Activated naive CD8-positive, alpha-beta T cell treated with anti-CD3 and anti-CD28 coated beads, Interleukin-2, amount 50 U/mL, for 24 hours (primary cell): ENCODE measurements at places on chromosomes 2 and 18.

DNA sequence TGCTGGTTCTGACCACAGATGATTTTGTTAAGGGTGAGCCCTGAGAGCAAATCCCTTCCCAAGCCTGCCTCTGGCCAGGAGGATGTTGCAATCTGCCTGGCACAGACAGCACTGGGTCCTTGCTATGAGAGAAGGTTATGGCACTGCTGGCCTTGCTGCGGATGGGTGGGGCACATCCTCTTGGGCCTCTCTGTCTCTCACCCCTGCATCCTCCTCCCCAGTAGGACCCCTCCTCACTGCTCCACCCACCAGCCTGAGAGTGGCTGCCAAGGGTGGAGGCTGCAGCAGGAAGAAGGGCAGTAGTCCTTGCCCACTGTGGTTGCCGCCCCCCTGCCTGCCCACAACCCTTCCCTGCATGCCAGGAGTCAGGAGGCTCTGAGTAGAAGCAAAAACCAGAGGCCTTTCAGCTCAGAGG lies 180.9 kb downstream of the ZBTB7C start:
- no peak for DNase-seq

GRCh38 chr2:197386242-197386641 lies 48.6 kb downstream of the SF3B1 start:
- no peak for DNase-seq

GRCh38 chr2:37904993-37905392 lies 20.1 kb upstream of the RMDN2 start:
- no peak for DNase-seq

DNA sequence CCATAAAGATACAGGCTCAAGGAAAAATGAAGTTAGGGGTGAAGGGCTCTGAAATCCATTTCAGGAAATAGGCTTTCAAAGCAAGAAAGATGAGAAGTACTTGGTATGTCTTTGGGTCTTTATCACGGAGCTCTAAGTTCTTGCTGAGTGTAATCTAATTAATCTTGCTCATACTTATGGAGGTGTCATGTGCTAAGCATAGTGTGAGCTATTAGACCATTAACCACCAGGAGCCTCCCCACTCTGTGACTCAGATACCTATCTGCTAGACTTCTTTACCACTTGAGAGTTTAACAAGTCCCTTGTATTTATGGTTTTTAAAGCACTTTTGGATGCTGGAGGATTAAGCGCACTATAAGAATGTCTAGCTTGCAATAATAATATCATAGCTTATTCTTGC lies 678.7 kb downstream of the EPHA4 start:
- no peak for DNase-seq

DNA sequence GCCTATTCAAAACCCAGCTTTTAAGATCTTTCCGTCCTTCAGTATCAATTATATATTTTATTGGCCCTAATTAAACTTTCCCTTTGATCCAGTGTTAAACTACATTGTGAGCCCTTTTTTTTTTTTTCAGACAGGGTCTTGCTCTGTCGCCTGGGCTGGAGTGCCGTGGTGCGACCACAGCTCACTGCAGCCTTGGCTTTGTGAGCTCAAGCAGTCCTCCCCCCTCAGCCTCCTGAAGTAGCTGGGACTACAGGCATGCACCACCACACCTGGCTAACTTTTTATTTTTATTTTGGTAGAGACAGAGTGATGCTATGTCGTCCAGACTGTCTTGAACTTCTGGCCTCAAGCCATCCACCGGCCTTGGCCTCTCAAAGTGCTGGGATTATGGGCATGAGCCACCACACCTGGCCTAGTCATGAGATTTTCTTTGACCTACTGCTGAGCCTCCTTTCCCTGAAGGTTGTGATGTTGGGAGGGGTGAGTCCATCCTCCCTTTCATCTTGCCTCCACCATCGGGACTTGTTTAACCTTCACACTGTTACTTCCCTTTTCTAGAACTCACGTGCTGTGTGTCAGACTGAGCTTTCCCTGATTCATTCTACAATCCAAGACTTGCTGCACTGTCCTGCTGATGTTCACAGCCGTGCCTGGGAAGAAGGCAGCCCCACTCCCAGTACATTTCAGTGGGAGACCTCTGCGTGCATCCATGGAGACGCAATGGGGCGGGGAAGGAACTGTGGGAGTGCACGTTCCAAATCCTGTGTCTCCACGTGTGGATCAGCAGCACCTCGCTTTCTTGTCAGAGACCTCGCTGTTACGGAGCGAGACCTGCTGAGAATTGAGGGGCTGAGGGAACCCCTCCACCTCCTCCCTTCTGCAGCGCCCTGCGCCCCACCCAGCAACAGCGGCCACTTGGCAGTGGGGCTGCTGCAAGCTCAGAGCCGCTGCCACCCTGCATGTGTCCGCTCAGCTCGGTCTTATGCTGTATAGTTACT lies 10.8 kb downstream of the OXER1 start:
- DNase-seq = no peak

- DNase-seq = peak; percentile 52
Observed at GRCh38 chr18:21112140-21112473, 494 bp upstream of the ROCK1 start.

DNA sequence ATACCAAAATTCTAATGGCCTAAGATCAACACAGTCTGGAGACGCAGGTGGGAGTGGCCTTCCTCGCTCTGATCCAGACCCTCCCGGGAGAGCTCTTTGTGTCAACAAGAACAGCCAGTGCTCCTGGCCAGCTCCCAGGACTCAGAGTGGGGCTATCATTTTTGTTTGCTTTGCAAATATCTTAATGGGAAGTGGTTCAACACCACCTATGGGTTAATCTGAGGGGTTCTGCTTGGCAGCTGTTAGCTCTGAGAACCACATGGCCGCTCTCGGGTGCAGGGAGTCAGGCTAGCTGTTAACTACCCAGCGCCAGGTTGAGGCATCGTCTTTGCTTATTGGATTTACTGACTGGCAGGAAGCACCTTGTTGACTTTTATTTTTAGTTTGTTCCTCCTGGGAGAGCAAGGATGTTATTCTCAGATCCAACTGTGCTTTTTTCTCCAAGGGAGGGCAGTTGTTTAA lies 184.8 kb upstream of the SP5 start:
- DNase-seq = no peak

DNA sequence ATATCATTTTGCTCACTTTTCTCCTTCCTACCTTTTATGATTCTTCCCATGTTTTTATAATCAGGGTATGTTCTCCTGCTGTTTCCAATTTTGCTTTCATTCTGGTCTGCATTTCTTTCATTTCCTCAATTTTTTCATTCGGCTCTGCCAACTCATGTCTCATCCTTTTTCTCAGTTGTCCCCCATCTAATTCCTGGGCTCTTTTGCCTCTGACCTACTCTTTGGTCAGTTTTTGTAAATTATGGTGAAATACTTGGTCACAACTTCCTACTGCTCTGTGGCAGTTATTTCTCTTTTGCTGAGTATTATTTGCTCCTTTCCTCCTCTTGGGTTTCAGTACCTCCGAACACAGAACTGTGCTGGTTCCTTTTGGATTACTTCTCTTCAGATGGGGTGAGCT lies 27.5 kb downstream of the MYO7B start:
- no peak for DNase-seq

GRCh38 chr18:36744261-36744876 lies 84.4 kb downstream of the TPGS2 start:
- no peak for DNase-seq

DNA sequence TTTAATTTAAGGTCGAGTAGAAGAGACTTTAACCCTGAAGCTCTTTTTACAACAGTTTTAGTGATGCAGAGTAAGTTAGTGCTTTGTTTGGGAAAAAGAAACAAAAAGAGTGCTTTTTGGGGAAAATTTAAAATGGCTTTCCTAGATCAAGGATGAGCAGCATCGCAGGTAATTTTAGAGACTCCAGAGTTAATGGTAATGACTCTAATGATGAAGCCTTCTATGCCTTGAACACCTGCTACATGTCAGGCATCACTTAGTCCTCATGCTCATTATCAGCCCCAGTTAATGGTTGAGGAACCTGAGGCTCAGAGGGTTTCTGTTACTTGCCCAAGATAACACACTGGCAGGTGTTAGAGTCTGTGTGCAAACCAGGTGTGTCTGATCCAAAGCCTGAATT lies 167.8 kb downstream of the ACOXL start:
- DNase-seq = no peak

GRCh38 chr18:9961041-9961440 lies 47.2 kb downstream of the VAPA start:
- no peak for DNase-seq
